ENCODE measurements at places on chromosomes 7 and 10. TPM values are rescaled to one million over a fixed set of nuclear protein-coding genes. Genes with fewer than 3 reads are reported as not detected.

The TLX1 gene
- total RNA-seq: not detected

The CYP26C1 gene
- not detected for total RNA-seq

The LRRC17 gene
- total RNA-seq: not detected

The HTR7 gene
- 0.08 TPM for total RNA-seq

The TAS2R4 gene
- total RNA-seq: 0.17 TPM

The FAM3C gene
- 7.9 TPM for total RNA-seq

The ZNF804B gene
- total RNA-seq: not detected

The ASAH2B gene
- total RNA-seq: 1.6 TPM

The SLC26A3 gene
- not detected for total RNA-seq

The CPN1 gene
- not detected for total RNA-seq

The PAX4 gene
- not detected for total RNA-seq

The INSYN2A gene
- not detected for total RNA-seq

DNA sequence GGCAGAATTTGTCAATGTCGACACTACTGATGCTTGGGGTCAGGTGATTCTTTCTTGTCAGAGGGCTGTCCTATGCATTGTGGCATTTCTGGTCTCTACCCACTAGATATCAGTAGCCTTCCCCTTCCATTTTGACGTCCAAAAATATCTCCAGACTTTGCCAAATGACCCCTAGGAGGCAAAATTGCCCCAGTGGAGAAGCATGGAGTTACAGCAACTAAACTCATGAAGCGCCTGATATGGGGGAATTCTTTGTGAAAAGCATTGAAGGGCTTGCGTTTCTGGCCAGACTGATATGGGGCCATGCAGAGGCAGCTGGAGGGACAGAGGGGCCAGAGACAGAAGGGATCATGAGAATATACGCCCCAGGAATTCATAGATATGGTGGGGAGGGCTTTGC, 43.6 kb downstream of the ADRB1 start:
- no peak for DNase-seq

GRCh38 chr7:25310896-25311295, 82.6 kb upstream of the NPVF start:
- DNase-seq: no peak

DNA sequence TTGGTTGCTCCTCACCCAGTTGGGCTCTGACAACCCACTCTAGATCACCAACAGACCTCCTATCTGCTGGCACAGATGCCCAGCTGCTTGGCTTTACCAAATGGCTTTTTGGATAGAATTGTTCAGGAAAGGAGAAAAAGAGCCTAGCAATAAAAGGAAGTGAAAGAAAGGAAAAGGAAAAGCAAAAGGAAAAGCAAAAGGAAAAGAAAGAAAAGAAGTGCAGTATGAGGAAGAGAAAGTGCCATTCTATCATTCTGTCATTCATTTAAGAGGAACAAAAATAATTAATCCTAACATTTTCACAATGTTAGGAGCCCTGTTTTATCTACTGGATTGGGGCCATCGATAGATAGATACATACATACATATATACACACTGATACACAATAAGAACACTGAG, 353.6 kb downstream of the THSD7A start:
- DNase-seq: no peak

DNA sequence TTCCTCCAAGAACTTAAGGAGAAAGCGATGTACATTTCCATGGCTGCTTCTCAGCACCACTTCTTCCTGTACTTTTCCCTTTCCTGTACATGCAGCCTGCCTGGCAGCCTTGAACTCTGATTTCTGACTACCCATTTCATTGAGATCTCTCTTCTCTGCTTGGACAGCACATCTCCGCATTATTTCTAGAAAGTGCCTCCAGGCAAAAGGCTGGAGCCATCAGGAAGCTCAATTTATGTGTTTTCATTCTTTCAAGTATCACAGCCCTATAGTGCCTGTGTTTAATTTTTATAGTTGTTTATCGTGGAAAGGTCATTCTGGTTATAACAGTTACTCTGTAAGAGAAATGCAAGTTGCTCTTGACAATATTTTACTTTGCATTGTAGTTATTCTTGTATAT, 688.0 kb upstream of the ANKRD30A start:
- DNase-seq: no peak

DNA sequence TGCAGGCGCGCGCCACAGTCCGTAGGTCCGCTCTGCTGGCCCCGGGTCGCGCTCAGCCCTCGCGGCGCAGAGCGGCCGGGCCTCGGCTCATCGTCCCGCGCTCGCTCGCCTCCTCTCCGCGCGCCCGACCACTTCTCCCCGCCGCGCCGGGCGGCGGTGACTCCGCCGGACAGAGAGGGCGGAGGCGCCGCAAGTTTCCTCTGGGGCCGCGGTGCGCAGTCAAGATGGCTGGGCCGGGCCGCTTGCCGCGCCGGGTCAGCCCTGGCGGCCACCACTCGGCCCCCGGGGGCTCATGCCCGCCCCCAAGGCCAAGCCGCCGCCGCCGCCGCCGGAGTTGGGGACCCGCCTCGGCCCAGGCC, 441 bp downstream of the FZD8 start:
- peak; percentile 8 for DNase-seq

DNA sequence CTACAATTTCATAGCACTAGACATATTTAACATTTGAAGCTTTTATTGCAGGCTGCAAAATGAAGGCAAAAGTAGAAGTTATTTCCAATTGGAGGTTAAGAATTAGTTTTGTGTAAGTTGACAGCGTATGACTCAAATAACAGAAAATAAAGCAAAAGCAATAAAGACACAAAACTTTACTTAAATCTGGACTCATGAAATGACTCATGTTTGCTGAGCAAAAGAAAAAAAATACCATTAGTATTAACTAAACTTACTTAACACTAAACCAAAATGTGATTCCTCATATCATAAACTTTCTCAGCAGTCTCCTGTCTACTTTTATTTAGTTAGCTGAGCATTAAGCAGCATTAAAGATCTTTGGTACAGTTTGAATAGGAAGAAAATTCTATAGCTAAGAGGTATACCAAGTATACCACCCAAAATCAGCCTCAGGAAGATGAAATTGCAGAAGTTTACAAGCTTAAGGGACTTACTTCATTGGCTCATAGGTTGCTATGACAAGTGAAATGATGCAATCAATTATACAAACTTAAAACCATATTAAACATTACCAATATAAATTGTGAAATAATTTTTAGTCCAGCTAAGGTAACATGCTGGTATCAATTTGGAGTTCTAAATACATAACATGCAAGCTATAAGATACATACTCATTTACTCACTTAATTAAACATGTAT, 1131.4 kb downstream of the XPNPEP1 start:
- DNase-seq: no peak

- DNase-seq: no peak
These were observed 36.3 kb downstream of the CHN2 start for GRCh38 chr7:29230871-29231345.

DNA sequence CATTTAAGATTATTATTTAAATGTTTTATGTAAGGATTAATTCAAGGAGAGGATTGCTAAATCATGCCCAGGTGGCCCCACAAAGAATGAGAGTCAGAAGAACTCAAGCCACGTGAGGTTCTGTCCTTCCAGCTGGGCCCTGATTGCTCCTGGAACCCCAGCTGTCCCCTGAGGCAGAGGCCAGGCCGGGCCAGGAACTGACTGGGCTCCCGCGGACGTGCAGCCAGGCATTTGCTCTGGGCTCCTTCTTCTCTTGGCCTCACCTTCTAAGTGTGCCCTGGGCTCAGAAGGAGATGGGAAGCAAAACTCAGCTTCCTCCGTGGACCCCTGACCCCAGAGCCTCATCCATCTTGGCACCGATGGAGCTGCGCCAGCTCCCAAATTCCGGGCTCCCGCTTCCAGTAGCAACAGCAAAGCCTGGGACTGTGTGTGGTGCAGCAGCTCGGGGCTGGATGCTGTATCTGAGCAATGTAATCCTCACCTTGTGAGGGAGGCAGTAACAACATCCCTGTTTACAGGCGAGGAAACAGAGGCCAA, 250.6 kb upstream of the PPP2R2D start:
- DNase-seq: no peak

- DNase-seq: no peak
These were observed 61.3 kb downstream of the RBM33 start for GRCh38 chr7:155705623-155706360.

DNA sequence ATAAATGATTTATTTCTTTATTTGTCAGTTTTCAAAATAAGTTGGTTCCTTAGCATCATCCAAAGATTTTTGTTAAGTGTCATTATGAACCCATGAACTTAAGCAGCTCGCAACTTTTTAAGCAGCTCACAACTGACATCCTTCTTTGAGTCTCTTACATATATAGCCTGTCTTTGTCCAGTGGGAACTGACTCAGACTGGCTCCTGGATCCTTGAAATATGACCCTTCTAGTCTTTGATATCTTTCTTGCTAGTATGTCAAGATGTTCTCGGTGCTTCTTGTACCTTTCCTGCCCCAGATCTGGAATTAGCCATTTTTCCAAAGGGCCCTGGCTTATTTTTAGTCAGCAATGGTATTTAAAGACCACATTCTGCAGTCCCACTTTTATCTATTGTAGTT, 53.9 kb upstream of the ARID5B start:
- DNase-seq: no peak

- DNase-seq: no peak
These were observed 108.7 kb upstream of the PPIF start for GRCh38 chr10:79238606-79239005.

DNA sequence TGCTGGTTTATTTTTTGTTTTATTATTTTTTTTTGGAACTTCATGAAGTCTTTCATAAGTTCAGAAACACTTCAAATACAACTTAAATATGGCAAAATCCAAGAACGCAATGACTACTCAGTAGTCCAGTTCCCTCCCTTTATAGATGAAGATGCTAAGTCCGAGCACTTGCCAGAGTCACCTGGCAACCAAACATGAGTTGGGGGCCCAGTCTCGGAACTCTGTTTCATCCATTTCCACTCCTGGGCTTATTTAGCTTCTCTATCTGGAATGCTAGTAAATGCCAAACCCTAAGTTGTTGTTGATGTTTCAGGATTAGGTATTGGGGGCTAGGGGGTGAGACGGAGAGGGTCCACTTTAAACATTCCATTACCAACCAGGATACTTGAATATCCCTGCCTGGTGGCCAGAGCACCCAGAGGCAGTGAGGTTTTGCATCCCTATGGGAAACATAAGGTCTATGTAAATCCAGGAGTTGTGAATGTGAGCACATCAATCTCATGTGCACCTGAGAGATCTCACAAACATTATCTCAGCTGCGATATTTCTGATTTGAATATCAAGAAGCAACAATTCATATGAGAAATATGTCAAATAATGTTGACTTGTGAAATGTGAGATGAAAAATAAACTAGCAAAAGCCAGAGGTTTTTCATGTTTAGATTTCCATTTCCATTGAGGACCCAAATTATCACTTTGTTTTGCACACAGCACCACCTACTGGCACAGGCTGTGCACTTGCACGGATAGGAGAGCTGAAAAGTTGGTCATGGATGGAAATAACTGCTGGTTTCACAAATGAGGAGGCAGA, 129.3 kb downstream of the PKD1L1 start:
- DNase-seq: peak; percentile 34

GRCh38 chr7:33554046-33554445, 351.3 kb upstream of the BMPER start:
- DNase-seq: no peak

DNA sequence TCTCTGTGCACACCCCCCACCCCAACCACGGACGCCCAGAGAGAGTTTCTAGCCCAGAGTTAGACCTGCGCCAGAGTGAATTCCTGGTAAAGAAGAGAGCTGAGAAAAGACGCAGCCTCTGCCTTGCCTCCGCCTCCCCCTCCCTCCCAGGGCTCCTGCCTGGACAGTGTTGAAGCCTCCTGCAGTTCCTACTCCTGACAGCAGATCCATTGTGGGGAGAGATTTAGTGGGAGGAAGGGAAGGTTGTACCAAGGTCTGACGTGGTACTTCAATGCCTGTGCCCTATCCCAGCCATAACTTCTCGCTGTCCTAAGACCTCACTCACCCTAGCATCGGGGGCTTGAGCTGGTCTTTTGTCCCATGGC, 952 bp downstream of the SRRM3 start:
- DNase-seq: no peak

GRCh38 chr10:23885853-23886252, 323.1 kb upstream of the KIAA1217 start:
- DNase-seq: no peak

DNA sequence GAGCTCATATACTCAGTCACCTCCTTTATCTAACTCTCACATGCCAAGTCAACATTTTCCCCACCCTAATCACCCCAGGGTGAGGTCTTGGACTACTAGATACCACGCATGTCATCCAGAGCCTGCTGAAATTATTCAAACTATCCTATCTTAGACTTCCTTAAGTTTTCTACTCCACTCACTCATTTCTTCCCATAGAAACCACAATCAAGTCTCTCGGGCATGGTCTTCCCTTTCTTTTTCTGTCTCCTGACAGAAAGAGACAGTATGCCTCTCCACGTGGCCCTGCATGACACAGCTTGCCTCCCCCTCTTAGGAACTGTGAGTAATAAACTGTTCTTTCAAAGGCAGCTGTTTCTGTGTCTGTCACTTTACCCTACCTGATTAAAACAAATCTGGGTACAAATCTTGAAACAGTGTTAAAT, 29.4 kb downstream of the TAS2R41 start:
- DNase-seq: no peak

- DNase-seq: no peak
These were observed 43.1 kb downstream of the SYPL1 start for GRCh38 chr7:106068986-106069385.

GRCh38 chr7:74502216-74502891, 48.6 kb downstream of the GTF2IRD1 start:
- DNase-seq: no peak

DNA sequence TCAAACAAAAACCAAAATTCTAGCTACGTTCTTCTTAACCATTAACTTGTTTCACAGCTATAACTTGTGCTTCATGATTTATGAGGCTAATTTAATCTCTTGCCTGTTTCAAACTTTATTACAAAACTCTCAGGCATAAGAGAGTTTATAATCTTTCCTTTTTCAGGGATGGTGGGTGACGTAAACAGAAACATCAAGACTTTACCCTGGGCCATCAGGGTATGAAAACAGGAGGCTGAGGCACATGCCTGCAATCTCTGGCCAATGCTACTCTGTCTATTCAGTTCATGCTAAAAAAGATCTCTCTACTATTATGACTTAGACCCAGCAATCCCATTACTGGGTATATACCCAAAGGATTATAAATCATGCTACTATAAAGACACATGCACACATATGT, 55.9 kb upstream of the VWC2 start:
- DNase-seq: no peak

DNA sequence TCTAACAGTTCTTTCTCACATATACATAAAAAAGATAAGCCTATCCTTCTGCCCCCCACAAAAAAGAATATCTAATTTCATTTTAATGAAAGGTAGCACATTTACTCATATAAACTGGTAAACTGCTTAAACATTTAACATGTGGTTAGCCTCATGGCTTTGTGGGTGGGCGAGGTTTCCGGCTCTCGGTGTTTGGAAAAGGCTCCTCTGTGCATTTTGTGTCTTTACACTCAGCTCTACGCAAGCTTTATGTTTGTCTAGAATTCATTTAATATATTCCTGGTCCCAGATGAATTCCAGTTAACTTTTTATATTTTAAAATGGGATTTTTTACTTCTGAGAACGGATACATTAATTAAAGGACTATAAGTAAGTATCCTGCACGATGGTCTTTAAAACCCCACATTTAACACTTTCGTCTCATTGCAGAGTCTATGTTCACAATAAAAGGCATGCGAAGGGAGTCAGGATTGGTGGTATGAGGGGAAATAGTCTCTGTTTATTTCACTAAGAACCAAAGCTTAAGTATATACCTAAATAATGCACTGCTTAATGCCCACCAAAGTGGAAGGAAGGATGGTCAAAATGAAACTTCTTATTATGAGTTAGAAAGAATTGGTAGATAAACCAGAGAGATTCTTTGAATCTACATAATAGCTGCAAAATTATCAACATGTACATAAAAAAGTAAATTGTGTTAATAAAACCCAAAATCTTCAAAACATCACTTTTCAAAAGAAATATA, 197.2 kb downstream of the CRPPA start:
- DNase-seq: peak; percentile 8

GRCh38 chr7:134757938-134758337, 21.5 kb upstream of the CALD1 start:
- no peak for DNase-seq

Data from CD4-positive, alpha-beta T cell (primary cell).